Activated T-helper 2 cell treated with anti-CD3 and anti-CD28 coated beads, Interferon-gamma antibody, Interleukin-2, Interleukin-4, amounts not matched to agents 10 μg/mL and 5 μg/mL and 100 μg/mL, durations not matched to agents 14 hours and 24 hours and 36 hours (primary cell): ENCODE measurements at places on chromosomes 4 and X.

DNA sequence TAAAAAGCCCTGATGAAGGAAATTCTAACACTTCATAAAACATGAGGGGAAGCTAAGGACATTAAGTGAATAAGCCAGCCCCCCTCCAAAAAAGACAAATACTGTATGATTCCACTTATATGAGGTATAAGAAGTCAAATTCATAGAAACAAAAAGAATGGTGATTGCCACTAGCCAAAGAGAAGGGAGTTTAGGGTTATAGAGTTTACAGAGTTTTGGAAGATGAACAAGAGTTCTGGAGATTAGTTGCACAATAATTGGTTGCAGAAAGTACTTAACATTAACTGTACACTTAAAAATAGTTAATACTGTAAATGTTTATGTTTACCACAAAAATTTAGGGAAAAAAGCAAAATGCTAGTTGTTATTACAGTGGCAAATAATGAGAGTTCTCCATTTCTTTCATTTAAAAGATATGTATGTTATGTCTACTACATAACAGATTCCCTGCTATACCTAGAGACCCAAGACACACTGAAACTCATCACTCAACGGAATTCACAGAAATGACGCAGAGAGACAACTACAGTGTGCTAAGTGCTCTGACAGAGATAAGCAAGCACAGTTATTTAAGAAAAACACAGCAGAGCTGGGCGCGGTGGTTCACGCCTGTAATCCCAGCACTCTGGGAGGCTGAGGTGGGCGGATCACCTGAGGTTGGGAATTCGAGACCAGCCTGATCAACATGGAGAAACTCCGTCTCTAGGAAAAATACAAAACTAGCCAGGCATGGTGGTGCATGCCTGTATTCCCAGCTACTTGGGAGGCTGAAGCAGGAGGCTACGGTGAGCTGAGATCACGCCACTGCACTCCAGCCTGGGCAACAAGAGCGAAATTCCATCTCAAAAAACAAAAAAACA is 37.2 kb downstream of the EIF4E start:
- H3K36me3 ChIP-seq = peaks cover 83% of the 10 kb centered on the region
- no peak for DNase-seq
- no peak overlapping the region for H3K4me3 ChIP-seq
- H3K27ac ChIP-seq = no peak overlapping the region
- H3K4me1 ChIP-seq = peaks cover 12% of the 10 kb centered on the region

- H3K27ac ChIP-seq = no peak overlapping the region
- peak overlapping the region; percentile 60 for H3K4me3 ChIP-seq
- no peaks in the 10 kb centered on the region for H3K27me3 ChIP-seq
- DNase-seq = peak; percentile 83
- H3K4me1 ChIP-seq = peaks cover 9% of the 10 kb centered on the region
Observed at GRCh38 chrX:1453951-1454785, 1.5 kb upstream of the ASMTL start.

- H3K27me3 ChIP-seq = no peaks in the 10 kb centered on the region
- DNase-seq = no peak
- H3K36me3 ChIP-seq = no peaks in the 10 kb centered on the region
Observed at GRCh38 chr4:12586242-12587006, 897.7 kb downstream of the RAB28 start.

DNA sequence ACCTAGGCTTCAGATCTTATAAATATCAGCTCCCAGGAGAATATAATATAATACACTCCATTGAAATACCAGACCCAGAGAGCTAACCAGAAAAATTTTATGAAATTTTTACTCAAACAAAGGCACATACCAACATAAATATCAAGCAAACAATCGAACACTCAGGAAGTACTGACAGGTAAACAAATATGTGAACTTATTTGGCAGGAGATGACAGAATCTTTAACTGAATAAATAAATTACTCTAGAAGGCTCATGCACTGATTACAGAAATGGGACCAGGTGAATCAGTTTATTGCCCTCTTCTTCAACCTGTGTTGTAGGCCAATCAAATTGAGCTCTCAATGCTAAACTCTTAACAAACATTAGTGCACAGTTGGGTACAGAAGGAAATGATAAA is 225.2 kb upstream of the PABPC4L start:
- no peak overlapping the region for H3K4me3 ChIP-seq
- no peaks in the 10 kb centered on the region for H3K4me1 ChIP-seq
- DNase-seq = no peak
- H3K27me3 ChIP-seq = no peaks in the 10 kb centered on the region
- H3K27ac ChIP-seq = no peak overlapping the region

GRCh38 chrX:45849261-45849862 is 648.7 kb upstream of the DIPK2B start:
- H3K36me3 ChIP-seq = peaks cover 50% of the 10 kb centered on the region
- peaks cover 30% of the 10 kb centered on the region for H3K4me1 ChIP-seq
- peak overlapping the region; percentile 95 for H3K27ac ChIP-seq

DNA sequence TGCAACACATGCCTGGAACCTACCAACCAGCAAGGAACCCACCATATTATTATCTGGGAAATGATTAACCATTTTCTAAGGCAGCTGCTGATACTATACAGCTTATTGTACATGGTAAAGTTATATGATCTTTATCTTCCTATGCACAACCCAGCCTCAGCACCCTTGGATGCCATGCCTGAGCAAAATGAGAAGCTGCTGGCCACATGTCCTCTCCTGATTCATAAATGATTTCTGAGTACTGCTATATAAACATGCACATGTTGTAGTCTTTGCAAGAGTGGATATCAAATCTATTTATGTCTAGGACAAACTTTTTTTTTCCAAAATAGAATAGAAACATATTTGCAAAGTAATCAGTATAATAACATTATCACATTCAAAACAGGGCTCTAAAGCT is 1043.6 kb downstream of the CCSER1 start:
- no peak overlapping the region for H3K27ac ChIP-seq
- DNase-seq = no peak
- no peaks in the 10 kb centered on the region for H3K27me3 ChIP-seq
- H3K4me1 ChIP-seq = no peaks in the 10 kb centered on the region
- H3K4me3 ChIP-seq = no peak overlapping the region

DNA sequence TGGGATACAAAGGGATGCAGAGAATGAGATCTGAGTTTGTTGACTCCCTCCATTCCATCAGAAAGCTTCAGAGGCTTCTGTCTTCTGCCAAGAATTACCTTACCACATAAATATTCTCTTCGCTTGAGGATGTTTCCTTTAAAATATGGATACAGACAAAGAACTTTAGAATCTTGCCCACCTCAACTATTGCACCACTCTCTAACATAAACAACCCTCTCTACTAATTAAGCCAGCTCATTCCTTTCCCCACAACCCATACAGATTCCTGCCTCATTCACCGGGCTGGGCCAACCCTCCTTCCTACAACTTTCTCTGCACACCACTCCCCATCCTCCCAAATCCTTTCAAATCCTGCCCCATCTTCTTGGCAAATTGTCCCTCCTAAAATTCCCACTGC is 315.8 kb downstream of the RAB28 start:
- DNase-seq = no peak
- H3K4me1 ChIP-seq = no peaks in the 10 kb centered on the region
- no peaks in the 10 kb centered on the region for H3K27me3 ChIP-seq
- H3K4me3 ChIP-seq = no peak overlapping the region

DNA sequence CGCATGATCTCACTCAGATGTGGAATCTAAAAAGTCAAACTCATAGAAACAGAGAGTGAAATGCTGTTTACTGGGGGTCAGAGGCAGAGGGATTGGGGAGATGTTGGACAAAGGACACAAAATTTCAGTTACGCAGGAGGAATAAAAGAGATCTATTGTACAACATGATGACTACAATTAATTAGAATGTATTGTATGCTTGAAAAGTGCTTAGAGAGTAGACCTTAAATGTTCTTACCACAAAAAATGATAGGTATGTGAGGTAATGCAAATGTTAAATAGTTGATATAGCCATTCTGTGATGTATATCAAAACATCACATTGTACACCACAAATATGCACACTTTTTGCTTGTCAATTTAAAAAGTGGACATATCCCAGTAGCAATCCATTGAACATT is 36.1 kb upstream of the PHKA2 start:
- no peaks in the 10 kb centered on the region for H3K4me1 ChIP-seq
- peaks cover 2% of the 10 kb centered on the region for H3K27me3 ChIP-seq
- no peak for DNase-seq
- H3K36me3 ChIP-seq = no peaks in the 10 kb centered on the region
- H3K4me3 ChIP-seq = no peak overlapping the region
- no peak overlapping the region for H3K27ac ChIP-seq

GRCh38 chrX:74293343-74293946 is 10.5 kb upstream of the ZCCHC13 start:
- H3K36me3 ChIP-seq = peaks cover 26% of the 10 kb centered on the region
- peak overlapping the region; percentile 54 for H3K27ac ChIP-seq
- peak; percentile 37 for DNase-seq
- no peaks in the 10 kb centered on the region for H3K27me3 ChIP-seq
- H3K4me3 ChIP-seq = peak overlapping the region; percentile 97
- H3K4me1 ChIP-seq = peaks cover 14% of the 10 kb centered on the region

- H3K27ac ChIP-seq = no peak overlapping the region
- no peak for DNase-seq
- H3K36me3 ChIP-seq = no peaks in the 10 kb centered on the region
- H3K27me3 ChIP-seq = peaks cover 4% of the 10 kb centered on the region
- peaks cover 5% of the 10 kb centered on the region for H3K4me1 ChIP-seq
Observed at GRCh38 chrX:110321081-110321480, 3.2 kb upstream of the AMMECR1 start.

- DNase-seq = peak; percentile 10
- H3K27ac ChIP-seq = peak overlapping the region; percentile 65
Observed at GRCh38 chrX:79081895-79082512, 62.5 kb upstream of the GPR174 start.

- no peak overlapping the region for H3K27ac ChIP-seq
- no peak for DNase-seq
- H3K4me3 ChIP-seq = no peak overlapping the region
- peaks cover 11% of the 10 kb centered on the region for H3K27me3 ChIP-seq
Observed at GRCh38 chr4:152705903-152706302, 26.1 kb upstream of the TMEM154 start.

DNA sequence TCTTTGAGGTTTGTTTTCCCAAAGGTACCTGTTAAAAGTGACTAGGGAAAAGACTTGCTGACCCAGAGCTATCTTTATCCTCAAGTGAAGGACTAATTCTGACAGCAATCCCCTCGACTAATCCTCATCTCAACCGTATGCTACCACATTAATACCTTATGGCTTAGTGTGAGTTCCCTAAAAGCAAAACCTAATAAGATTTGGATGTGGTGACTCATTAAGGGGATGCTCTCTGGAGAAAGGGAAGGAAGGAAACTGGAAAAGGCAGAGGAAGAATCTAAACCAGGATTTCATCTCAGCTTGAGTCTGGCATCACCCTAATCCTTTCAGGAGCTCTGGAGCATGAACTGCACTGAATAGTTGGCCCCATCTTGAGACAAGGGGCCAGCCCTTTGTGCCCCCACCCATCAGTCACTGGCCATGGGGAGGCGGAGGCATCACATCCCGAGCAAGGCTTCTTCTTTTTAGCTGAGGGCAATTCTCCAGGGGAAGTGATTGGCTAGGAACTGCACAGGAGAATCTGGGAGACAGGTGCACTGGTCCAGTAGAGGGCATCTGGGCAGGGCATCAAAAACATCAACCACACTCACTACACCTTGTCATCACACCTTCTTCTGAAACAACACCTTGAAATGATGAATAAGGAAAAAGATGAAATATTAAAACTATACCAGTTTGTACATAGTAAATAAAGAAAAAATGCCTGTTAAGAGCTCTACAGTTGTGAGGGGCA is 6.9 kb upstream of the BBS7 start:
- DNase-seq = no peak
- H3K27ac ChIP-seq = no peak overlapping the region
- peaks cover 49% of the 10 kb centered on the region for H3K27me3 ChIP-seq
- H3K36me3 ChIP-seq = no peaks in the 10 kb centered on the region
- no peak overlapping the region for H3K4me3 ChIP-seq

GRCh38 chrX:87265518-87265917 is 252.1 kb upstream of the KLHL4 start:
- no peaks in the 10 kb centered on the region for H3K27me3 ChIP-seq
- no peak overlapping the region for H3K27ac ChIP-seq
- H3K36me3 ChIP-seq = no peaks in the 10 kb centered on the region
- H3K4me1 ChIP-seq = no peaks in the 10 kb centered on the region
- H3K4me3 ChIP-seq = no peak overlapping the region

- no peak overlapping the region for H3K4me3 ChIP-seq
- H3K27ac ChIP-seq = no peak overlapping the region
- no peak for DNase-seq
- H3K4me1 ChIP-seq = no peaks in the 10 kb centered on the region
Observed at GRCh38 chrX:24276015-24276414, 37.9 kb downstream of the SUPT20HL2 start.

DNA sequence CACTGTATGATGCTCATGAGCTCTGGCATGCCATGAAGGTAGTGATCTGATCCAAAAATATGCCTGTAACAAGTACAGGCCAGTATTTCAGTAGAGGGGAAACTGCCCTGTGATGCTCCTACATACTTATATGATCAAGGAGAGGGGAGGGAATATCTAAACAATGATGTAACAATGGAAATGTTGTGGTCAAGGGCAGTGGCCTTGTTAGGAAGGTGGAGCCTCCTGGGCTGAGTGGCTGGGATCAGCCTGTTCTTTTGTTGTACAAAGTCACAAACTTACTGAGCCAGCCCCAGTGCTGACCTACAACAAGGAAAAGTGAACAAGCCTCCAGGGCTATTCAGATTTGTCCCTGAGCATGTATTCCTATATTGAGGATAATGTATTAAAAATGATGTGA is 70.3 kb downstream of the ANXA10 start:
- DNase-seq = no peak
- H3K36me3 ChIP-seq = no peaks in the 10 kb centered on the region
- no peak overlapping the region for H3K27ac ChIP-seq

DNA sequence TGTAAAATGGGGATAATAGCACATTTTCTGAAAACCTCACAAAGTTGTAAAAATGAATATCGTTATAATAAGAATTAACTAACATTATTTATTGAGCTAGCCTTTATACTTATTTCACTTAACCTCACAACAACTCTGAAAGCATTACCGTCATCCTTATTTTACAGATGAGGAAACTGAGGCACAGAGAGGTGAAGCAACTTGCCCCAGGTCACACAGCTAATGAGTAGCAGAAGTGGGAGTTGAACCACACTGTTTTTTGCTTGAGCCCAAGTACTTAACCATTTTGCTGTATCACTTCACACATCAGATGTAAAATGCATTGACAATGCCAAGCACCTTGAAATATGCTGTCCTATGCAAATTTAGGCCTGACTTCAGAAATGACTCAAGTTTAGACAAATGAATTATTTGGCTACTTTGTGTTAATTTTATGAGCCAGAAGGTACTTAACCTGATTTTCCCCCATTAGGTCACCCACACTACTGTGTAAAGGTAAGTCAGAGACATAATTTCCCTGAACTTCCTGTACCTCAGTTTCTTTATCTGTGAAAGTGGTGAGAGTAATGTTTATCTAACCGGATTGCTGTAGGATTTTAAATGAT is 23.1 kb downstream of the CD40LG start:
- no peak overlapping the region for H3K4me3 ChIP-seq
- peaks cover 86% of the 10 kb centered on the region for H3K36me3 ChIP-seq
- H3K27ac ChIP-seq = no peak overlapping the region
- H3K4me1 ChIP-seq = peaks cover 73% of the 10 kb centered on the region
- no peak for DNase-seq
